ENCODE measurements at places on chromosomes 12 and 14. TPM values are rescaled to one million over a fixed set of nuclear protein-coding genes. Genes with fewer than 3 reads are reported as not detected.

RFX4 gene
- total RNA-seq = not detected

PLA2G1B gene
- not detected for total RNA-seq

RILPL1 gene
- total RNA-seq = 3.2 TPM

GRCh38 chr12:131204416-131205274, 250.9 kb downstream of the ADGRD1 start:
- DNase-seq = peak; percentile 33

DNA sequence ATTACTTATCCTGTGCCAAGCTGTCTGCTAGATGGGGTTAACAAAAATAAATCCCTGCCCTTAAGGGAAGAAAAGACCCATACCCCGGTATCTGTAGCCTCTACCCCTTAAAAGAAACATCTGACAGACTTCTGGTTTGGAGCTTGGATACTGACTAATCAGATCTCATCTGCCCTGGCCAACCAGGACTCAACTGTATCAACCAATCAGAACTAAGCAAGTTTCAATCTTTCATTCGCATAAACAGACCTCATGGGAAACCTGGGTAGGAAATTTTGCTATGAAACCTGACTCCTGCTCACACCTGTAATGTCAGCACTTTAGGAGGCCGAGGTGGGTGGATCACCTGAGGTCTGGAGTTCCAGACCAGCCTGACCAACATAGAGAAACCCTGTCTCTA, 26.4 kb upstream of the PRMT8 start:
- no peak for DNase-seq

DNA sequence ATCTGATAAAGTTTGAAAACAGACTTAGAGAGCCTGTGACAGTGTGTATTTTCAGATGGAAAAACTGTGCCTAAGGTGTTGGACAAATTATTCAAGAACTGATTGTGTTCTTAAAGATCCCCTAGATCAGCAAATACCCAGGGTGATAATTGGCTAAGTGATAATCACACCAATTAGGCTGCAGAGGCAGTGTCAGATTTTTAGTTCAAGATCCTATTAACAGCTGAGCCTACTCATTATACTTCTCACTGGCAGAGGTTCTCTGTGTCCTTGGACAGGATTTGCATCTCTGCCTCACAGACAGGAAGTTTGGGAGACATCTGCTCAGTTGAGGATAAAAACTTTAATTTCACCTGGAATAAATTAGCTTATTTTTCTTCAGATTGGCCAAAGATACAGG, 4.3 kb upstream of the FGD4 start:
- no peak for DNase-seq

GRCh38 chr14:99664937-99665273, 19.2 kb upstream of the CYP46A1 start:
- no peak for DNase-seq

- DNase-seq = no peak
Observed at GRCh38 chr12:14878488-14878887, 7.2 kb downstream of the MGP start.

DNA sequence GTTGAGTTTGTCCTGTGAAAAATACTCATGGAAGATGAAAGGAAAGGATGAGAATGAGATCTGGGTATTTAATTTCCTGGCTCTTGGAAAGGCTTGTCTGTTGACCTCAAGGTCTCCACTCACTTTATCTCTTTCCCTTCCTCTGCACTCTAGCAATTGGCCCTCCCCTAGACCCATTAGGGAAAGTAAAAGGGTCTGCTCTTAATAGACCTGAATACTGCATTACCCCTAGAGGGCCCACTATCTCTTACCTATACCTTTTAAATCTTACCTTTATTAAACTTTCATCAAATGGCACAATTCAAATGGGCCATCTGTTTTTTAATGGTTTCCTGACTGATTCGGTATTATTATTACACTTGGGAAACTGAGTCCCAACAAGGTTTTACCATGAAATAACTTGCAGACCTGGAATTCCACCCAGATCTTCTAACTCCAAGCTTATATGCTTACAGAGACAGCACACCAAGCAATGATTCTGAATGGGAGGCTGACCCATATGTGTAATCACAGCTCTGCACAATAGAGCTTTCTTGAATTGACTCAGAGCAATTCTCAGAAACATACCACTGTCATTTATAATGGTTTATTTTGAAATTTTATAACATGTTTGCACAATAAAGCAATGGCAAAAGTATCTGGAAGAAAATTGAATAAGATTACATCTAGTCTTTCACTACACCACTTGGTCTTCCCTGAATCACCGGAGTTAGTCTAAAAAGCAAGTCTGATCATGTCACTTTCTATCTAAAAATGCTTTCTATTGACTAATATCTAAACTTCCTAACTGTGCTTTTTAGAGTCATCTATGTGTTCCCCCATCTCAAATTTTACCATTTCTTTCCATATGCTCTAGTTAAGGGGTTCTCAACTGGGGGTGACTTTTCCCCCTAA, 618.5 kb downstream of the NRXN3 start:
- DNase-seq = no peak

GRCh38 chr12:2397356-2398045, 344.7 kb downstream of the CACNA1C start:
- no peak for DNase-seq

DNA sequence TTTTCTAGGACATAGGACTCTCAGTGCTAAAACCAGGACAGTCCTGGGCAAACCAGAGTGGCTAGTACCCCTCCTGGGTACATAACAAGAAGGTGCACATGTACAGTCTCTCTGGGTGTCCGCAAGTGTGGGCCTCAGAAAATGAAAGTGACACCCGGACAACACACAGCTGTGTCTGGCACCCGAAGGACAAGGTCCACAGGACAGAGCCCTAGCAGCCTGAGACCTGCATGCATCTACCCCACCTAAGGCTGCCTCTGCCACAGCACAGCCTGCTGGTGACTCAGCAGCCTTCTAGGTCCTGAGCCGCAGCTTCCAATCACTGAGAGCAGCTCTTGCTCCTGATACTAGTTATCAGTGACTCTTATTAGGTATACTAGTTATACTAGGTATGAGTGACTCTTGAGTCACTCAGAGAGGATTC, 784.1 kb upstream of the TBX3 start:
- no peak for DNase-seq

DNA sequence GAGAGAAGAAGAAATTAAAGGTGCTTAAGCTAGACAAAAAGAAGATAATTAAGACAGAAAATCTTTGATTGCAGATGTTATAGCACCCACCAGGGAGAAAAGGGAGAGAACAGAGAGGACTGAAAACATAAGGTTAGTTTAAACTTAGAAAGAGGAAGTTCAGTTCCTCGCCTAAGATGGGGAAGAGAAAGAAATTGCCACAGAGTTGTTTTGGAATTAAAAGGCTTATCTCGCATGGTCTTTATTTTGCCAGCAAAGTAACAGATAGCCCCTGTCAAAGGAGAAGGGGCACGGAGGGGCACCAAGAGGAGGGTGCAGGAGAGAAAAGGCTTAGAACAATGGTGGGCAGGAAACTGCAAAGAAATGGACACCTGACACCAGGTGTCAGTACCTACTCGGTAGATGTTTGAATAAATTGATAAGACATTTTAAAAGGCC, 17.8 kb upstream of the OXA1L start:
- no peak for DNase-seq

DNA sequence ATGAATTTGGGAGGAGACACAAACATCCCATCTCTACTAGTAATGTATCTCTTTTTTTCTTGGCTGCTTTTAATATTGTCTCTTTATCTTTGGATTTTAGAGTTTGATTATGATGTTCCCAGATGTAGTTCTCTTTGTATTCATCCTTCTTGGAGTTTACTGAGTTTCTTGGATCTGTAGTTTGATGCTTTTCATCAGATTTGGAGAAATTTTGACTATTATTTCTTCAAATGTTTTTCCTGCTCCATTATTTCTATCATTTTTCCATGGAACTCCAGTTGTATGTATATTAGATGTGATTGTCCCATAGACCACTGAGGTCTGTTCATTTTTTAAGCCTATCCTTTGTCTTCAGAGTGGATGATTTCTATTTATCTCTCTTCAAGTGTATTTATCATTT, 90.7 kb upstream of the ARHGAP5 start:
- no peak for DNase-seq

DNA sequence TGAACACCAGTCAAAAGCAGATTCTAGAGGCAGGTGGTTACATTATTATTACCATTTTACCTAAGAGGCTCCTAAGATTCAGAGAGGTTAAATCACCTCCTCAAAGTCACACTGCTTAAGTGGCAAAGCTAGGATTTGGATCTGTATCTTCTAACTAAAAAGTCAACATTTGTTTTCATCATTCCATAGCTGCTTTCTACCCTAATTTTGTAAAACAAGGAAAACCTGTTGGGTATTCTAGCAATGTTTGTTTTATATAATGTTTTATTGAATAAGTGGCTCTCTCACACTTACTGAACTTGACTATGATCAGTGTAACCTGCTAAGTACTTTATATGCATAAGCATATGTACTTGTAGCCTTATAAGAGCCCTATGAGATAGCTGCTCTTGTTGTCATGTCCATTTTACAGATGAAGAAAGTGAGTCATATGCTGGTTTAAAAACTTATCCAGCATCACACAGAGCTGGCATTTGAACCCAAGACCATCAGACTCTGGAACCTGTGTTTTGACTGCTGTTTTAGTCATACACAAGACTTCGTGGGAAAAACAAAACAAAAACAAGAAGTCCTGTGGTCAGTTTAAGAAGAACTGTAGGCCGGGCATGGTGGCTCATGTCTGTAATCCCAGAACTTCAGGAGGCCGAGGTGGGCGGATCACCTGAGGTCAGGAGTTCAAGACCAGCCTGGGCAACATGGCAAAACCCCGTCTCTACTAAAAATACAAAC, 31.7 kb upstream of the EVL start:
- no peak for DNase-seq
